Activated T-helper 1 cell treated with anti-CD3 and anti-CD28 coated beads, Interleukin-12 subunit alpha, Interleukin-12 subunit beta, Interleukin-2, Interleukin-4 antibody, amounts not matched to agents 30 ng/mL and 10 ng/mL and 1 ng/mL, durations not matched to agents 14 hours and 24 hours and 36 hours (primary cell): ENCODE measurements at places on chromosomes 11 and 22. TPM values are rescaled to one million over a fixed set of nuclear protein-coding genes. Genes with fewer than 3 reads are reported as not detected.

Gene RPS6KB2
- total RNA-seq = 84.1 and 86.2 TPM in 2 replicates

Gene OR2AG2
- 0.23 and 0.47 TPM in 2 replicates for total RNA-seq

Gene MMP11
- total RNA-seq = 0.34 and 0.69 TPM in 2 replicates

Gene ASCL2
- 0.42 and 0.54 TPM in 2 replicates for total RNA-seq

Gene DENND6B
- total RNA-seq = 1.7 and 2.2 TPM in 2 replicates

Gene FXYD6
- total RNA-seq = not detected in 2 replicates

Gene TRPC6
- total RNA-seq = not detected in 2 replicates

Gene IGLL1
- not detected in 2 replicates for total RNA-seq

Gene CSRP3
- not detected in 2 replicates for total RNA-seq

Gene OR4D5
- total RNA-seq = not detected in 2 replicates

Gene FDX1
- 14.2 and 15.9 TPM in 2 replicates for total RNA-seq

Gene MOV10L1
- total RNA-seq = not detected in 2 replicates

Gene SLC22A6
- not detected in 2 replicates for total RNA-seq
